Activated T-cell treated with anti-CD3 and anti-CD28 coated beads, Interleukin-2, amount 50 U/mL, for 72 hours (primary cell): ENCODE measurements at places on chromosomes 11 and 22. TPM values are rescaled to one million over a fixed set of nuclear protein-coding genes. Genes with fewer than 3 reads are reported as not detected.

GRCh38 chr11:32137263-32137662 lies 46.4 kb downstream of the RCN1 start:
- DNase-seq: no peak

DNA sequence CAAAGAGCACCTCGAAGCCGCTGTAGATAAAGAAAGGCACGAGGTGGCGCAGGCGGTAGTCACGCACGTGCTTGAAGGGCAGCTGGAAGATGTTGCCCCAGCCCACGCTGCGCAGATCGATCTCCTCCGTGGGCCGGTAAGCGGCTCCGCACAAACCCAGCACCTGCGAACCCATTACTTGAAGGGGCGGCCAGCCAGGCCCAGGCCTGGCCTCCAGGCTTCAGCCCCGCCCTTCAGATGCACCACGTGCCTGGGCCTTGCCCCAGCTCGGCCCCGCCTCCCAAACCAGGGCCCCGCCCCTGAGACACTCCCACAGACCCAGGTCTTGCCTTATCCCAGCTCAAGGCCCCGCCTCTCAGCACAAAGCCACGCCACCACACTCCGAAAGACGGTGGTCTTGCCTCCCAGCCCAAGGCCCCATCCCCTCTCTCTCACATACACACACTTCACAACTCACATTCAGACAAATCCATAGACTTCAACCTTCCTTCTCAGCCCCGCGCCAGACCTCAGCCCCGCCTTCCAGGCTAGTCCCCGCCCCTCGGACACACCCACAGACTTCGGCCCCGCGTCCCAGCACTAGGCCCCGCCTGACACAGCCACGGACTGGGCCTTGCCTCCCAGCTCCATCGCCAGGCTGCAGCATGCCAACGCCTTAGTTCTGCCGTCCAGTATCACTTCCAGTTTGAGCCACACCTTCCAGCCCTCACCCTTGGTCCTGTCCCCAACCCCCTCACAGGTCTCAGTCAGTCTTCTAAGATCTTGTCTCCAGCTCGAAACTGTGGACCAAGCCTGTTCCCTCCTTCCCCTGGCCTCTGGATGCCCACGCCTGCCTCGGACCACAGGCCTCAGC lies 7.0 kb downstream of the UNC93B1 start:
- DNase-seq: peak; percentile 66

HIRA gene
- 30.7 TPM for total RNA-seq

GRK3 gene
- total RNA-seq: 31.9 TPM

GRCh38 chr11:64744544-64745188 lies 724 bp upstream of the RASGRP2 start:
- DNase-seq: peak; percentile 46

DNA sequence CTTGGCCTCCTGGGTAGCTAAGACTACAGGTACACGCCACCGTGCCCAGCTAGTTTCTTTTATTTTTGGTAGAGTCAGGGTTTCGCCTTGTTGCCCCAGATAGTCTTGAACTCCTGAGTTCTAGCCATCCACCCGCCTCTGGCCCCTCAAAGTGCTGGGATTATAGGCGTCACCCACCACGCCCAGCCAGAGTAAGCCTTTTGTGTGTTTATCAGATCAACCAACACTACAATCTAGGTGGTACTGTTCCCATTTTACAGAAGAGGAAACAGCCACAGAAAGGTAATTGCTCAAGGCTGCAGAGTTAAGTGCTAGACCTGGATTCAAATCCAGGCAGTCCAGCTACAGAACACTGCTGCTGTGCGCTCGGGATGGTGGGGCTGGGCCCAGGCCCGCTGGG lies 3.1 kb downstream of the TOMM22 start:
- no peak for DNase-seq

DNA sequence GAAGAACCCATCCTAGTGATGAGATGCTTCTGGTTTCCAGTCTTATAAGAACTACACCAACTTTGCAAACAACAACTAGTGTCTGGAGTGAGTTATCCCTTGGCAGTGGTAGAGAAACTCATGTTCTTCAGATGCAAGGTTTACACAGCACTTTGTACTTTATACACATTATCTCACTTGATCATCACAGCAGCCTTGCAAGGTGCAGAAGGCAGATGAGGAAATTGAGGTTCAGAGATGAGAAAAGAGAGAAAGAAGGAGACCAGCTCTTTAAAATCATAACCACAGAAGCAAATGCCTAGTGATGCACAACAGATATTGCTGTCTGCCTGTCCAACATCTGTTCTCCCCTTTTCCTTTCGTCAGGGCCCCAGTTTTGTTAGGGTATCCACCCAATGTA lies 16.7 kb upstream of the CD44 start:
- DNase-seq: no peak

- no peak for DNase-seq
Observed at GRCh38 chr22:47168900-47169800, 406.7 kb downstream of the TBC1D22A start.

ARHGAP20 gene
- 0.38 TPM for total RNA-seq

GRCh38 chr11:73859671-73860070 lies 17.0 kb downstream of the COA4 start:
- no peak for DNase-seq

- DNase-seq: no peak
Observed at GRCh38 chr11:82225930-82226329, 507.7 kb downstream of the FAM181B start.

DNA sequence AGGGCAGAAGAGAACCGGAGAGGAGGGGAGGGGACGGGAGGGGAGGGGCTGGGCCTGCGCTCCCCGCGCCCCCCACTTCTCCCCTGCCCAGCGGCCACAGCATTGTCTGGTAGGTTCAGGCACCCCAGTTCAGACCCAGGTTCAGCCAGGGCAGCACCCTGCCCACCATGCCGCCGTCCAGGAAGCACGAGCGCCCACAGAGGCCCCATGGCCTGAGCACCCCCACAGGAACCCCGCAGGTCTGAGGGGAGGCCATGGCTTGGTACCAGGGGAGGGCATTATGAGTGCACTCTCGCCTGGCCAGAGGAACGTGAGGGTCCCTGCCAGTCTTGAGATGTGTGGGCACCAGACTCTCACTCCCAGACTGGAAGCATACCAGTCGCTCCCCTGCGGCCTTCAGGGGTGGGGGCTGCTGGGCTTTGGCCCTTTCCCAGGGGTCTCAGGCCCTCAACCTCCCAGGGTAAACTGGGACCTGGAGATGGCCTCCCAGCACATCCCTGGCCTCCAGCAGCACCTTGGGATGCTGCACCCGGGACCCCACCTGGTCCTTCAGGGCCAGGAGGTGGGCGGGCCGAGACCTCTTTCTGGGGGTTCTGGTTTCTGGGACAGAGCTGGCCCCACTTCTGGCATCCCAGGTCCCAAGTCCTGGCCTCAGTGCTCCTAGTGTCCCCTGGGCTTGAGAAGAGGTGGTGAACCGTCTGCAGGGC lies 597 bp upstream of the PLXNB2 start:
- no peak for DNase-seq

GRCh38 chr11:17414317-17414737 lies 25.9 kb upstream of the KCNJ11 start:
- DNase-seq: no peak

FAM180B gene
- total RNA-seq: 0.16 TPM

C22orf42 gene
- total RNA-seq: not detected

BANF1 gene
- total RNA-seq: 174 TPM

GGT1 gene
- total RNA-seq: 47.6 TPM

DNA sequence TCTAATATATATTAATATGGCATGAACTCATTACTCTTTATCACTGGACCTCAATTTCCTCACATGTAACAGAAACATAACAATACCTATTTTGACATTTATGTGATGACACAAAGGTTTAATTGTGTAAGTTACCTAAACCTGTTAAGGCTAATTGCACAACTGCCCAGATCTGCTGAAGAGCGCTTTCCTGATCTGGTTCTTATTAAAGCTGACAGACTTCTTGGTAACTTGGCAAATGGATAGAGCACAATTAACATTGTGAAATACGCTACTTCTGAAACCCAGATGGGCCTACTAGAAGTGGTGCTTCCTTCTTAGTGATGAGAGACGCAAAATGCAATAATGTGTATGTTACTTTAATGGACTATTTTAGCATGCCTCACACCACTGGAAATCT lies 1767.2 kb upstream of the RAG2 start:
- DNase-seq: no peak

GRCh38 chr11:72760539-72761405 lies 8.6 kb upstream of the ARAP1 start:
- DNase-seq: no peak

BAIAP2L2 gene
- total RNA-seq: 1.3 TPM

NFRKB gene
- total RNA-seq: 29.6 TPM

- DNase-seq: no peak
Observed at GRCh38 chr11:65742353-65742752, 21.8 kb upstream of the RNASEH2C start.

HOATZ gene
- not detected for total RNA-seq

- peak; percentile 26 for DNase-seq
Observed at GRCh38 chr11:35618497-35619115, 346 bp downstream of the FJX1 start.

- DNase-seq: no peak
Observed at GRCh38 chr11:128841461-128842072, 25.5 kb downstream of the KCNJ1 start.

RFPL3 gene
- not detected for total RNA-seq

- no peak for DNase-seq
Observed at GRCh38 chr11:60310407-60310998, 16.6 kb upstream of the MS4A6E start.

GRCh38 chr11:69893631-69894030 lies 74.4 kb upstream of the FGF3 start:
- DNase-seq: no peak

- peak; percentile 87 for DNase-seq
Observed at GRCh38 chr11:64340671-64341335, 799 bp downstream of the CCDC88B start.

GRCh38 chr11:43834286-43834685 lies 46.3 kb upstream of the ALKBH3 start:
- DNase-seq: no peak

DNA sequence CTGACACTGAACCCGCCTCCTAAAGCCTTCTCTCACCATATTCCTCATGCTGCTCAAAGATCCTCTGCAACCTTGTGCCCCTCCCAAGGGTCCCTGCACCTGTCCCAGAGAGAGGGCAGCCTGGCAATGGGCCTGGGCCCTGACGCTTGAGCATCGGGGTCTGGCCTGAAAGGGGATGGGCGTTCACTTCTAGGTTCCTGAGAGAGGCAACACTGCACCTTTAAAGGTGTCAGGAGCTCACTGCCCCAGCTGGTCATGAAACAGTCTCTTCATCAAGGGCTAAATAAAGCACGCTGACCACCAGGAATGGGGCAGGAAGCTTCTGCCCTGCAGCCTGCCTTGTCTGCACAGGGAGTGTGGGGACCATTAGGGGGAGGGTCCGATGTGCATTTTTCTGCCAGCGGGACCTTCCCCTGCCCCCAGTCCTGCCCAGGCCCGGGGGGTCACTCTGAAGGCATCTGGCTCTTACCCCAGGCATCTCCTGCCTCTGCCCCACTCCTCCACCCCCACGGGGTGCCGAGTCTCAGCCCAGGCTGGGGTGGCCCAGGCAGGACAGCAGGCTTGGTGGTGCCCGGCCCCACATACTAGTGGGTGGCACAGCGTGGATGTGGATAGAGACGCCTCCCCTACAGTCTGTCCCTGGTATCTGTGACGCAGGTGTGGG lies 3.5 kb downstream of the C11orf21 start:
- no peak for DNase-seq

DNA sequence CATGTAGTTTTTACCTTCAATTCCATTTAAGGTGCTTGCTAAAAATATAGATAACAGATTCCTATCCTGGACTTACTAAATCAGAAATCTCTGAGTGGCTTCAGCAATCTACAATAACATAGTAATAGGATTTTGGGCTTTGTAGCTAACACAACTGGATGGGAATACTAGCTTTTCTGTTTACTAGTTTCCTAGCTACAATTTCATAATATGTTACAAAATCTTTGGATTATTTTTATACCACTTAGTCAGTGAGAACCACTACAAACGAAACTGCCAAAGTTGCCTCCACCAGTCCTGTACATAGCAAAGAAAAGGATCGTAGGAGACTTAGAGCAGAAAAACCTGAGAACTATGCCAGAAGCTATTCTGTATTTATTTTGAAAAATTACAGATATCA lies 87.7 kb upstream of the ANO3 start:
- no peak for DNase-seq

GRCh38 chr11:71387200-71387599 lies 61.0 kb downstream of the DHCR7 start:
- DNase-seq: no peak

MN1 gene
- total RNA-seq: 0.02 TPM

DNA sequence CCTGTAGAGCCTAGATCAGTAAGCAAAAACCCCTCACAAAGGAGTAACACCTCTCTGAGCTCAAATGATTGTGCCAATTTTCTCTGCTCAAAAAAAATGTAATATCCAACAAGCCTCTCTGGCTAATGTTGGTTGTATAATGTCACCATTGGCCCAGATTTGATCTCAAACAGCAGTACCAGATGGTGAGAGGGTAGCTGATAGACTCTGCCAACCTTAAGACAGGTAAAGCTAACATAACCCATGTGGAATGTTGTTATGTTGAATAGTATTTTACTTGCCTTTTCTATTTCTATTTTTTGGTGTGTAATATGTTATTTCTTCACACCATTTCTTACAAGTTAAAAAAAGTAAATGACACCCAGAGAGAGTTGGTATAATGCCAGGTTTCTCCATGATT lies 166.7 kb upstream of the GUCY1A2 start:
- no peak for DNase-seq

NXPE2 gene
- total RNA-seq: not detected

DNA sequence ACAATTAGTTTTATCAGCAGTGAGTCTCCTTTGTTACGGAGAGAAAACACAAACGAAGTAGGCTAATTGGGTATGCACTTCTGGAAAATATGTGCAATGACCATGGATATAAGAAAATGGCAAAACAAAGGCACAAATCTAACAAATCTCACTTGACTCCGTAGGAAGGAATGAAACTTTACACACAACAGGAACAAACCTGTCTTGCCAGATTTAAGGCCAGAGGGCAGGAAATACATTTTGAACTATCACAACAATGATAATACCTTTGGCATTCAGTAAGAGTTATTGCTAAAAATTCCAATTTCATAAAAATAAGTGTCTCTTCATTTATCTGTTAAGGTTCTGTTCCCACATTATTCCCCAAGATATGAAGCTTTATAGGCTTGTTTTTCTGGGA lies 36.6 kb downstream of the SLC25A17 start:
- DNase-seq: no peak

- peak; percentile 32 for DNase-seq
Observed at GRCh38 chr11:14300661-14301304, 58.2 kb downstream of the RRAS2 start.
